ENCODE measurements at places on chromosomes 6 and 20.
A peak's percentile ranks its signal among the peaks of the same experiment; 100 is the strongest.

- no peak for DNase-seq
Observed at GRCh38 chr6:6614983-6615349, 26.4 kb downstream of the LY86 start.

GRCh38 chr20:34243377-34243776 is 2.2 kb downstream of the ASIP start:
- DNase-seq, result no peak

DNA sequence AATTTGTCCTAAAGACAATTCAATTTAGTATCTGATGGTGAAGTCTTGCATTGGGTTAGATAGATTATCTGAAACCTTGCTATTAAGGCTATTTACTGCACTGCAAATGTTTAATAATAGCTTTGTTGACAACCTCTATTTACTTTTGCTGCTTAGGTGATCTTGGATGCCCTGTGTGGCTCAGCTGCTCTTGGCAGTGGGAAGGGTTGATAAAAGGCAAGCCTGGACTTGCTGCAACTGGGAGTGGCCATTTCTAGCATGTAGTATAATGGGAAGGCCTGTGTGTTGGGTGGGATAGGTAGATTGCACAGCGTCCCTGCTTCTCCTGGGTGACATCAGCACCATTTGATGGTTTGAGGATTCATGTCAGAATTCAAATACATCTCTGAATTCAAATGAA is 49.1 kb downstream of the ARMC2 start:
- no peak for DNase-seq

DNA sequence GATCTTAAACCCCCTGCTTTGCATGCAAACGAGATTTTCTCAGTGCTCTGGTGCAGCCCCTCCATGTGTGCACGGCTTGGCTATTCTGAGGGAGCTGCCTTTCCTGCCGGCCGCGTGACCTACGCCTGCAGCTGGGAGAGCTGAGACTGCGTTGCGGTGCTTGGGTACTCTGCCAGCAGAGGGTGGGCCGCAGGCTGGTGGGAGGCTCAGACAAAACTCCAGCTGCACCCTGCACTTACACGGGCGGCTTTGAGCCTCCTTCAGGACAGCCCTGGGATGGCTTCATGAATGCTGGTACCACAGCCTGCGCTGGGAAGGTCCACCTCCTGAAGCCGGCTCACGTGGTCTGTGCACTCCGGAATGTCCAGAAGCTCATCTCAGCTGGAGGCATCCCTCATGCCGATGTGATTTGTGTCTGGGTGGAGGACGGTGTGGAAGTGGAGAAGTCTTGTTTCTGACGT is 223.7 kb downstream of the DLL1 start:
- DNase-seq, result no peak

DNA sequence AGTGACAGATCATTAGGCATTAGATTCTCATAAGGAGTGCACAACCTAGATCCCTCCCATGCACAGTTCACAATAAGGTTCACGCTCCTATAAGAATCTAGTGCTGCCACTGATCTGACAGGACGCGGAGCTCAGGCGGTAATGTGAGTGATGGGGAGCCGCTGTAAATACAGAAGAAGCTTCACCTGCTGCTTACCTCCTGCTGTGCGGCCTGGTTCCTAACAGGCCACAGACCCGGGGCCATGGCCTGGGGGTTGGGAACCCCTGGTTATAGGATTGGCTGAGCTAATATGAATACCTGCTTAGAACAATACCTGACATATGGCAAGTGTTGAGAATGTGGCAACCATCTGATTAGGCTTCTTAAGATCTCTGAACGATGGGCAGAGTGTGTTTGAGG is 2.4 kb downstream of the PNPLA1 start:
- DNase-seq, result no peak

- DNase-seq, result no peak
Observed at GRCh38 chr6:46381579-46381978, 109.7 kb downstream of the RCAN2 start.

GRCh38 chr6:2575236-2575635 is 175.5 kb downstream of the MYLK4 start:
- DNase-seq, result no peak

GRCh38 chr6:42507195-42507594 is 55.5 kb upstream of the TRERF1 start:
- DNase-seq, result no peak

GRCh38 chr6:47967843-47968242 is 143.2 kb downstream of the PTCHD4 start:
- DNase-seq, result no peak

- DNase-seq, result no peak
Observed at GRCh38 chr6:130982135-130982534, 80.9 kb downstream of the EPB41L2 start.

DNA sequence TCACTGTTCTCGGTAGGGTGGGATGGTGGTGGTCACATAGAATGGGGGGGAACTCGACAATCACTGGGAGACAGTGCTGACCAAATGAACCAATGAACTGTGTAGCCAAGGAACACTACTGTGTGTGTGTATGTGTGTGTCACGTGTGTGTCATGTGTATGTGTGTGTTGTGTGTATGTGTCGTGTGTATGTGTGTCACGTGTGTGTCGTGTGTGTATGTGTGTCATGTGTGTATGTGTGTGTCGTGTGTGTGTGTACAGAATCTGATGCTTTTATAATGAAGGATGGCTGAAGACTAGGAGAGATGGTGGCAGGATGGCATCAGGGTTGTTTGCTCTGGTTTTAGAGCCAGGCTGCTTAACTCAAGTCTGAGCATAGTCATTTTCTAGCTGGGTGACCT is 99.1 kb upstream of the DUSP22 start:
- no peak for DNase-seq

DNA sequence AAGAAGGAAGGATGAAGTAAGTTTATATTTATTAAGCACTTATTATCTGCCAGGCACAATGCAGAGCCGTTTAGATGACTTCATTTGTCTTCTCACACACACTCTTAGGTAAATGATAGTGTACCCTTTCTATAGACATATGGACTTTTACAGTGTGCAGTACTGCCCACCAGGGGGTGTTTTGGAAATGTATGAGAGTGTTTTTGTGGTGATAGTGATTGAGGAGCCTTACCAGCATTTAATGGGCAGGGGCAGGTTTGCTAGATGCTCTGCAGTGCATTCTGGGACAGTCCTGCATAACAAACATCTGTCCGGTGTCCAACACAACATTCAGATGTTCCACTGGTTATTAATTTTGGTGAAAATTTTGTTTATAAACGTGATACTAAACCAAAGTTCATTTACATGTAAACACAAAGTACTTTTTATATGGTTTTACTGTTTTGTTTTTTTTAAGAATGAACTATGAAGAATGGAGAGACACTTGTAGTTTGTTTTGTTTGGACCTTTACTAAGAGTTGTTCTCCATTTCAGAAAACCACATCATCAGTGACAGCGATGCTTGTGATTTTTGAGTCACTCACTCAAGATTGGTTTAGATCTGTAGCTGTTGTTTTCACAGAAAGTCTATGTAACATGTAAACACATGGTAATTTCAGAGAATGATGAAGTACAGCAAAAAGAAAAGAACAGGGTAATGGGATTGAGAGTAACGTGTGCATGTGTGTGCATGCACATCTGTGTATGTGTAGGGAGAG is 19.9 kb downstream of the KCNS1 start:
- DNase-seq, result no peak

GRCh38 chr6:36123270-36124139 is 6.8 kb upstream of the MAPK13 start:
- DNase-seq, result peak; percentile 39

- no peak for DNase-seq
Observed at GRCh38 chr6:71446470-71446869, 157.9 kb downstream of the OGFRL1 start.

DNA sequence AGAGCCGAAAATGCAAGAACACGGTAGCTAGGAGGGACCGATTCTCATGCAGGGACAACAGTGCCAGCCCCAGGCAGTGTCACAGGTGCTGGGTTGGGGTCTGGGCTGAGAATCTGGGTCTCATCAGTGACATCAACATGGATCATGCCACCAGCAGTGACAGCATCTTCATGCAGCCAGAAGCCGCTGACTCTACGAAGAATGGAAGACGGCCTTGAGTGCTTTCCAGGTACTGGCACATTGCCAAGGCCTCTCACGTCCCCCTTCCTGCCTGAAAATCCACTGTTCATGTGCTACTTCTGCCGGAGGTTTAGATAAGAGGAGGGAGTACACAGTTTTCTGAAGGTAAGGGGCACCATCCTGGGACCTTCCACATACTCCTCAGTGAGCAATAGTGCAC is 141.1 kb upstream of the FOXQ1 start:
- no peak for DNase-seq

DNA sequence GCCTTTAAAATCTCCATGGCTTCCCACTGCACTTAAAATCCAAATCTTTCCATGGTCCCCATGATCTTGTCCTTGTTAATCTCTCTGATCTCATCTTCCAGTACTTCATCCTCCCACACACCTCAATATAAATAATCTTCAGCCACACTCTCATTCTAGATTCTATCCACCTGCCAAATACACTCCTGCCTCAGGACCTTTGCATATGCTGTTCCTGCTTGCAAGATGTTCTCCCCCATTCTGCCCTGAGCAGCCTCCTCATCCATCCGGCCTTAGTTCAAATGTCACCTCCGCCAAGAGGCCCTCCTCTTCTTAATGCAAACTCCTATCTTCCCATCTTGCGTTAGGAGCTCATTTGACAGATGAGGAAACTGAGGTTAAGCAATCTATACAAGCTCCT is 77.4 kb downstream of the PREX1 start:
- DNase-seq, result no peak

DNA sequence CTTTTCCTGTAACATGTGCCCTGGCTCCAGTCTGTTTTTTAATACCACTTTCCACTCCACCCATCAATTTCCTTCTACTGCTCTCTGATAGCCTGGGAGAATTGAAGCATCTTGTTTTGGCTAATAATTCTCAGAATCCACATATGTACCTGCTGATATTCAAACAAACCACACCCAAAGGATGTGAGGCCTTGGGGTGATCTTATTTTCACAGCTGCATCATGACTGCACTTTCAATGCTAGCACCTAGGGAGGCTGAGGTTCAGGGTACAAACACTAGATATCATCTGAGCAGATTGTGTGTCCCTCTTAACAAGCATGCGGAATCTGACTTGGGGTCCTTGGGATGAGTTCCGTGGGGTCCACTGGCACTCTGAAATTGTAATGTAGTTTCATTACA is 12.7 kb downstream of the FNDC1 start:
- DNase-seq, result no peak

GRCh38 chr20:45304464-45304999 is 2.1 kb upstream of the RBPJL start:
- DNase-seq, result no peak

- DNase-seq, result peak; percentile 39
Observed at GRCh38 chr20:42795111-42795695, 394.5 kb downstream of the PTPRT start.

- no peak for DNase-seq
Observed at GRCh38 chr6:28589234-28589956, 63.7 kb downstream of the GPX5 start.

DNA sequence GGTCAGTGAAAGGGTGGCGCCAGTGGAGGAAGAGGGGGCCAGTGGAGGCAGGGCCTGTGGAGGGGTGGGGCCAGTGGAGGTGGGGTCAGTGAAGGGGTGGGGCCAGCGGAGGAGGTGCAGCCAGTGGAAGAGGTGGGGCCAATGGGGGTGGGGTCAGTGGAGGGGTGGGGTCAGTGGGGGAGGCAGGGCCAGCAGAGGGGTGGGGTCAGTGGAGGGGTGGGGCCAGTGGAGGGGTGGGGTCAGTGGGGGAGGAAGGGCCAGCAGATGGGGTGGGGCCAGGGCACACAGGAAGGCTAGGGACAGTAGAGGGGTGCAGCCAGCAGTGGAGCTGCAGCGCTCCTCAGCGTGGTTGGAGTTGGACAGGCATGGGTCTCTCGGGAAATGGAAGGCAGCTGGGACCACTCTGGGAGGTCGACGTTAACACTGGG is 18.7 kb downstream of the ADRM1 start:
- no peak for DNase-seq

- no peak for DNase-seq
Observed at GRCh38 chr20:47031004-47031403, 136.4 kb downstream of the EYA2 start.

GRCh38 chr6:165751486-165751885 is 88.4 kb upstream of the PDE10A start:
- no peak for DNase-seq

GRCh38 chr6:157904999-157905398 is 76.7 kb upstream of the SYNJ2 start:
- no peak for DNase-seq

DNA sequence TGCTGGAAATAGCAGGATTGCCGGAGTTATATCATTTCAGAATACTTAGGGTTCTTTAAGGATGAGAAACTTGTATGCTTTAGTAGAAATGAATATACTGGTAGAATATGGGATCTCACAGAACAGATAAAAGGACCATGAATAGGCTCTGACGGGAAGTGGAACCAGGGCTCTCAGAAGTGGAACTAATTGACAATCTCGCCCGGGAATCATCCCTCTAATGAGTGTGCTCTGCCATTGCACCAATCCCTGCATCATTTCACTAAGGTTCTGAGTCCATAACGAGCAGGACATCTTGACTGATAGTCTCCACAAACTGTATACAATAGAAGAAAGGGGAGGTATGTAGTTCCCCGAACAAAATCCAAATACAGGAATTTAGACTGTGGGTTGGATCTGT is 150.1 kb downstream of the COL9A1 start:
- no peak for DNase-seq

DNA sequence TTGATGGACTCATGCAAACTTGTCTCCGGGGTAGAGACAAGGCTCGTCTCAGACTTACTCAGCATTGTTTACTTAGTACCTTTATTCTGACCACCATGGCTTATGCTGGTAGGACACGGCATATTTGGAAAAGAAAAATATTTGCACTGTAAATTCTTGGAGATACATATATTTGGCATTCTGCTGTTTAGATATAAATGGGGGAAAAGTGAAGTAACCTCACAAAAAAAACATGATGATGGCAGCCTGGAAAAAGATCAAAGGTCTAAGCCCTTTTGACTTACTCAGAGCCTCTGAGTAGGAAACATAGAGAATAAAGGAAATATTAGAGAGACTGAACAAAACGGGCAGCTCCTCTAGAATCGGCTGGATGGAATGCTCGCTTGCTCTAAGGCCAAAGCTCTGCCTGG is 32.5 kb downstream of the PDE10A start:
- no peak for DNase-seq

DNA sequence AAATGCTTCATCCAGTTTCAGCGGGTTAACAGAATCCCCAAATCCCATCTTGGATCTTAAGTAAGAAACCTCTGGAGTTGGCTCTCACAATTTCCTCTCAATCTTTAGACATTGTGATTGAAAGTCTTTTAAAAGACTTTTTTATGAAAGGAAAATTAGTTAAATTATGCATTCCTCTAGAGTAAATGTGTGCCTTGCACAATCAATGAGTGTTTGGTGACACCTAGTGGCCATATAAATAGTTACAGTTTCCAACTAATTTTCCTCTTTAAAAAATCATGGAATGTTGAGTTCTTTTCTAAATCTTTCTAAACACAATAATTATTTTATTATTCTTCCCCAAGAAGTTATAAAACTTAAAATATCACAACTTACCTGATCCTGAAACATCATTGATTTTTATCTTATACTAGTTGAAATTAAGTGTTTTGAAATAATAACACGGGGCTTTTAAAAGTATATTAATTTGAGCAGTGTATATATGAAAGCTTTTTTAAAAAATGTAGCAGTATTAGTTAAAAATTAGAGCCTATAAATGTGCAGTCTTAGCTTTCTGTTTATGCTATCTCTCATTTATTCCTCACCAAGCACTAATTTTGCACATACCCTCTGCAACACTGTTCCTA is 66.4 kb downstream of the PKHD1 start:
- no peak for DNase-seq

GRCh38 chr6:169741344-169741743 is 10.0 kb downstream of the DYNLT2 start:
- DNase-seq, result no peak

GRCh38 chr6:39980839-39981580 is 46.7 kb upstream of the MOCS1 start:
- no peak for DNase-seq
